ENCODE measurements at places on chromosomes 5 and 9.
A peak's percentile ranks its signal among the peaks of the same experiment; 100 is the strongest.

DNA sequence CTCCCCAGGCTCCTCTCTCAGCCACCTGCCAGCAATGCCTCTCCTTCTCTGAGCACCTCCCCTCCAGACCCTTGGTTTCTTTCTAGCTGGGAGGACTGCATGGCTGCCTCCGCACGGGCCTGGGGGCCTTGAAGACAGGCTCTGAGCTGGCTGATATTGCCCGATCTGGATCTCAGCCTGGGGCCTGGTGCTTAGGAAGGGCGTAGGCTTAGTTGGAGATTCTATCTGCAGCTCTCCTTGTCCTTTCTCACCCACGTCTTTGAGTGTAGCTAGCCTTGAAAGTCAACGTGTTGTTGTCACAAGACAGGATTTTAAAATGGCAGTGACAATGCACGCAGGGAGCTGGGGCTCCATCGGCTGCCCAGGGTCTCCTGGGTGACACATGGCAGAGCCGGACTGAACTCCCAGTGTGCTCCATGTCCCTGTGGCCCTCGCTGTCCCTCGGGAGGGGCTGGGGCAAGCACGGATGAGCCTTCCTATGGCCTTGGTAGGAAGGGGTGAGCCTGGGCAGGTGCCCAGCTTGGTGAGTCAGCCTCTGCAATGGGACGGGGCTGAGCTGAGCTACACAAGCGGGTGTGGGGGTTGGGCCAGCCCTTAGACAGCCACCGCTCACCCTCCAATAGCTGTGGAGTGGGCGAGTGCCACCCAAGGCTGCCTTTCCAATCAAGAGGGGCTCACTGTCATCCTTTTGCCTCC, 9.4 kb downstream of the ADAMTSL2 start:
- DNase-seq = no peak

DNA sequence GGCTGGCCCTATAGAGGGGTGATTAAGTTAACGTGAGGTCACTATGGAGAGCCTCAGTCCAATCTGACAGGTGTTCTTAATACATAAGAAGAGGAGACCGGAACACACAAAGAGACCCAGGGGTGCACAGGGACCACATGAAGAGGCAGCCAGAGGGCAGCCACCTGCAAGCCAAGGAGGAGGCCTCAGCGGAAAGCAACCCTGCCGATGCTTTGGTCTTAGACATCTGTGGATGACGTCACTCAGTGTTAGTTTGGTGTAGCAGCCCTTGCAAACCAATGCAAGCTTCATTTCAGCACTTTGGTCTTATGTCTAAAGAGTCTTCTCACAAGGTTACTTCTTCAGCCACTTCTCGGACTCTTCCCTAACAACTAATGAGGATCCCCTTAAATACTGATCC, 47.6 kb upstream of the GRHPR start:
- no peak for DNase-seq

GRCh38 chr5:83428126-83428525, 43.4 kb upstream of the VCAN start:
- DNase-seq = no peak

DNA sequence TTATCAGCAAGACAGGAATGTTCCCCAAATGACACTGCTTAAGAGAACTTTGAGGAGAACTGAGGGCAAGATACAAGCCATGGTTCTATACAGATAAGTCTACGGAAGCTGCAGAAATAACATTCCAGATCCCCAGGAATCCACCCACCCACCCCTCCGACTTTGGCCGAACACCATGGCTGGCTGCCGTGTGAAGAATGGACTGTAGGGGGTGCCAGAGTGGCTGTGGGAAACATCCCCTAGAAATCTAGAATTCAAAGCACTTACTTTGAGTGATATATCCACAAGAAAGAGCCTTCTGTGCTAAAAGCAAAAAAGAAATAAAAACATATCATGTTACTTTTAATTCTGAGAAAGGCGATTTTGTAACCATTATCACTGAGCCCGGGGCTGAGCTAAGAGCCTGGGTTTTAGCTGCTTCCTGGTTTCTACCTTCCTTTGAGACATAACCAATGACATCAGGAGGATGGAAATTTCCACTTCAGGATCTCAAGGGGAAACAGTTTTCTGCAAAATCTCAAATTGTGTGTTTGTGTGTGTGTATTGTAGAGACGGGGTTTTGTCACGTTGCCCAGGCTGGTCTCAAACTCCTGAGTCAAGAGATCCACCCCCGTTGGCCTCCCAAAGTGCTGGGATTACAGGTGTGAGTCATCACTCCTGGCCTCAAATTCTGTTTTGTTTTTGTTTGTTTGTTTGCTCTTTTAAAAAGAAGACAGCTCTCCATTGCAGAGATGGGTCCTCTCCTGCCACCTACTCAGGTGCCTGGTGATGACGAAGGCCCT, 36.4 kb downstream of the GGTA1 start:
- peak; percentile 71 for DNase-seq

GRCh38 chr5:135704616-135705015, 125.8 kb upstream of the CXCL14 start:
- DNase-seq = no peak

- no peak for DNase-seq
These were observed 63.2 kb downstream of the PAM start for GRCh38 chr5:102818345-102818744.

- DNase-seq = no peak
These were observed 13.0 kb upstream of the CCDC69 start for GRCh38 chr5:151236888-151237287.

- DNase-seq = peak; percentile 47
These were observed 4.4 kb upstream of the ST6GALNAC6 start for GRCh38 chr9:127903557-127904475.

GRCh38 chr5:120096413-120096812, 367.7 kb upstream of the PRR16 start:
- no peak for DNase-seq
